Activated naive CD8-positive, alpha-beta T cell treated with anti-CD3 and anti-CD28 coated beads, Interleukin-2, amount 50 U/mL, for 16 hours (primary cell): ENCODE measurements at places on chromosomes 12 and 14.

- DNase-seq = no peak
These were observed 56.1 kb downstream of the FIGNL2 start for GRCh38 chr12:51792417-51792816.

DNA sequence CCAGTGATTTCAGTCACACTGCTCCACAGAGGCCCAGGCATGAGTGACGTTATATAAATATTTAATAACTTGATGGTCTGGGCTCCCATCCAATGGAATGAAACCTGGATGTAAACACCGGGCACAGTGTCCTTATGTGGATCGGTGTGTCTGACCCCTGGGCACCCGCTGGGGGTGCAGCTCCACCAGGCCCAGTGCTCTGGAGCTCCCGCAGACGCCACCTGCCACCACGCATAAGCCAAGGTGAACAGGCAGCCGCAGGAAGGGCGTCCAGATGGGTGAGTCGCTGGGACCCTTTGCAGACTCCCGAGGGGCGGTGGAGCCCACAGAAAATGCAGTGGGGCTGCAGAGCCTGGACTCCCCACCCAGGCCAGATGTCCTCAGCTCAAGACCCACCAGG is 121.6 kb downstream of the SCARB1 start:
- DNase-seq = no peak

DNA sequence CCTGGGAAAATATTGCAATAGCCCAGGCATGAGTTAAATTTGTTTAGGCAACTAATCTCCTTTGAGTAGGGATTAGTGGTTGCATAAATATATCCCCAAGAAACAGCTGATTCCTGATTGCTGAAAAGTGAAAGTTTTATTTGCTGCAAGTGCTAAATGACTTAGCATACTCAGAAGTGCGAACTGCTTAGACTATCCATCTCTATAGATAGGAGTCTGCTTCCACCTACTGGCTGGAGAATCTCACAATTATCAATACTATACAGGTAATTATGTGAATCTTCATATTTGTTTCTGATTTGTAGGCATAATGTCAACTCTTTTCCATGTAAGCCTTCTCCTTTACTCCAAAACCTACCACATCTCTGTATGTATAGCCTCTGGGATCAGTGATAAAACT is 12.0 kb upstream of the SLCO1B3 start:
- no peak for DNase-seq

DNA sequence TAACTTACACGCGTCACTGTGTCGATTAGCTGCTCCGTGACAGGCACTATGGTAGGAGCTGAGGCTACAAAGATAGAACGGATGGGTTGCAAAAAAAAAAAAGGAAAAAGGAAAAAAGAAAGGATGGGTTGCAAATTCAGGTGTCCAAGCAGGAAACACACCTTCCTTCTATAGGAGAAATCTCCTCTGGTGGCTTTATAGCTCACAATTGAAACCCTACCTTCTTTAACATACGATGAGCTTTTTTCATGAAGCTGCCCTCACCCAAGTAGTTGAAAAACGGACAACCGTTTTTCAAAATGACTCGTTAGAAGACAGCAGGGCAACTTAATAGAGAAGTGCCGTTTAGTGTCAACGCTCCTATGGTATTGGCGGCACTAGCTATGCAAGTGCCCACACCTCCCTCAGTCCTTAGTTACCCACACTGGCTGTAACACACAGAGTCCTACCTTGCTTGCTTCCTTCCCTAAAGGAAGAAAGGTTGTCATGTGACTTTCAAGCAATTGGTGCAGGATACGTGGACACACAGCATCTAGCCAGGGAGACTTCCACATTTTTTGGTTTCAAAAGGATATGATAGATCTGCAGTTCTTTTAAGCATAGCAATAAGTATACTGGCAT is 682 bp upstream of the TRIP11 start:
- DNase-seq = no peak

GRCh38 chr14:74638066-74638465 is 26.0 kb upstream of the LTBP2 start:
- DNase-seq = no peak

GRCh38 chr12:122888232-122888752 is 7.6 kb downstream of the VPS37B start:
- DNase-seq = no peak

- DNase-seq = no peak
These were observed at the start of gene SIX1 for GRCh38 chr14:60648934-60649874. SIX1 (minus strand) TSS chr14:60649477; CDS start chr14:60649189, 288 bp downstream.

- no peak for DNase-seq
These were observed 12.0 kb downstream of the CFAP73 start for GRCh38 chr12:113161415-113162016.

DNA sequence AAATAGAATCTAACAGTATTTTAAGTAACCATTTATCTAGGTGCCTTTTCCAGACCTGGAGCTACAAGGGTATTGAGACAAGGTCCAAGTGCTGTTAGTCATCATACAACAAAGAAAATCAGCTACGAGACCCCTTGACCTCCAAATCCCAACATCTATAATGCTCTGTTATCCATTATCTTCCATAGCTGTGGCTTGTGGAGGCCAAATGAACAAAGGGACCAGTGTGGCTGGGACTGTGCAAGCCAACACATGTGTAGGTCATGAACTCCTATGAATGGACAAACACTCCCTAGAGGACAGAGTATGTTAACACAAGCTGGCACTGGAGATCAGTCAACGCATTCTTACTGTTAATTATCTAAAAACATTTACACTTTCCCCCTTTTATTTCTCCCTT is 374.5 kb downstream of the EMP1 start:
- DNase-seq = no peak

GRCh38 chr12:7899755-7900154 is 27.0 kb upstream of the SLC2A14 start:
- no peak for DNase-seq

DNA sequence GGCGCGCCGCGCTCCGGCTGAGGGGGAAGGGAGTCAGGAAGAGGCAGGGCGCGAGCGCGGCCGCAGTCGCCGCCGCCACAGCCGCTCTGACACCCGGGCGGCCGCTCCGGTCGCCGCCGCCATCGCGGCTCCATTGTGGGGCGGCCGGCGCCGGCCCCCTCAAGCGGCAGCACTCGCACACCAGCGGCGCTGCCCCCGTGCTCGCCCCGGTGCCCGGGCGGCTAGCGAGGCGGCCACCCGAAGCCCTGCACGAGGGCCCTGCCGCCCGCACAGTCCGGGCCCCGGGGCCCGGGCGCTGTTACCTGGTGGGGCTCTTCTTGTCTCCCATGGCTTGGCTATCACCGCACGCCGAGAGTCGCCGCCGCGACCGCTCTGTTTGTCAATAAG is 202 bp downstream of the YAF2 start:
- DNase-seq = no peak

DNA sequence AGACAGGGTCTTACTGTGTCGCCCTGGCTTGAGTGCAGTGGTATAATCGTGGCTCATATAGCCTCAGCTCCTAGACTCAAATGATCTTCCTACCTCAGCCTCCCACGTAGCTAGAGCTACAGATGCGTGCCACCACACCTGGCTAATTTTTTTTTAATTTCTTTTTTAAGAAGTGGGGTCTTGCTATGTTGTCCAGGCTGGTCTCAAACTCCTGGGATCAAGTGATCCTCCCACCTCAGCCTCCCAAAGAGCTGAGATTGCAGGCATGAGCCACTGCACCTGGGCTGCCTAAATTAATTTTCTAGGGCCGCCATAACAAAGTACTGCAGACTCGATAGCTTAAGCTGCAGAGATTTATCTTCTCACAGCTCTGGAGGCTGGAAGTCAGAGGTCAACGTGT is 9.1 kb downstream of the LTBR start:
- no peak for DNase-seq

DNA sequence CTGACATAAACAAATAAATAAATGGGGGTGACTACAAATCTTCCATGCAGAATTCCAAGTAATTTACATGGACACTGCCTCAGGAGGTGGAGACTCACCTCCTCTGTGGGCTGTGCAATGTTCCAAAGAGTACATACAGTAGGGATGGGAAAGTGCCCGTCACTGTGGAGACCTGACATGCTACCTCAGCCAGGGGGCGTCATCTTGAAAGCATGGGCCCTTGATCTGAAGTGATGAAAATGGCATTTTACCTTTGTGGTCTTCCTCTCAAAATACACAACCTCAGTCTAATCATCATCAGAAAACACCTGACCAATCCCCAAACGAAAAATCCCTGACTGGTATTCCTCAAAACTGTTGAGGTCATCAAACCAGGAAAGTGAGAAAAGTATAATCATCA is 48.4 kb downstream of the ANAPC7 start:
- DNase-seq = no peak

DNA sequence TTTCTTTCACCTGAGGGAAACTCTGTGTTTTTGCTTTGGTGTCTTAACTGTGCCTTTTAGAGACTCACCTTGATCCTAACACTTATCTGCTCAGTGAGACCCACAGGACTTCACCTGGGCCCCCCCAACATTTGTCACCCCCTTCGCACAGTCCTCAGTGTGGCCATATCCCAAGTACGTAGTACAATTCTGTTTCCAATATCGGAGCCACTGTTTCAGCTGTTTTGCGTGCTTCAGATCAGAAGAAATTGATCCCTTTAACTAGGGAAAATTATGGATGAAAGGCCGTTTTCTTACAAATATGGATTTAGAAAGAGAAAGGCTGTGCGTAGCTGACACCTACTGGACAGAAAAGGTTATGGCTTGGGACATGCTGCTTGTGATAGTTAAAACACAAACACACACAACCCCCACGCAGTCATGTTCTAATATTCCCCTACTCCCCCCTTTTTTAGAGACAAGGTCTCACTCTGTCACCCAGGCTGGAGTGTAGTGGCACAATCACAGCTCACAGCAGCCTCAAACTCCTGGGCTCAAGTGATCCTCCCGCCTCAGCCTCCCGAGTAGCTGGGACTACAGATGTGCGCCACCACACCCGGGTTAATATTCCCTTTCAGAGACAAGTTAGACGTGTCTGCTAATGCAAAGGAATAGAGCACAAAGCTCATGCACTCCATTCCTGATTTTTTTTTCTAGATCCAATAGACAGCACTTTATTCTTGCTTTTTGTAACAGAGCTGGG is 3.6 kb upstream of the SLC7A8 start:
- DNase-seq = no peak
